Naive thymus-derived CD8-positive, alpha-beta T cell (primary cell): ENCODE measurements at places on chromosomes 1 and 21. TPM values are rescaled to one million over a fixed set of nuclear protein-coding genes. Genes with fewer than 3 reads are reported as not detected.

The HUNK gene
- total RNA-seq: 0.74 TPM

The FCRL5 gene
- 1.2 TPM for total RNA-seq

The NKAIN1 gene
- not detected for total RNA-seq

The ADAMTS4 gene
- 4.8 TPM for total RNA-seq

The CCDC27 gene
- total RNA-seq: not detected

DNA sequence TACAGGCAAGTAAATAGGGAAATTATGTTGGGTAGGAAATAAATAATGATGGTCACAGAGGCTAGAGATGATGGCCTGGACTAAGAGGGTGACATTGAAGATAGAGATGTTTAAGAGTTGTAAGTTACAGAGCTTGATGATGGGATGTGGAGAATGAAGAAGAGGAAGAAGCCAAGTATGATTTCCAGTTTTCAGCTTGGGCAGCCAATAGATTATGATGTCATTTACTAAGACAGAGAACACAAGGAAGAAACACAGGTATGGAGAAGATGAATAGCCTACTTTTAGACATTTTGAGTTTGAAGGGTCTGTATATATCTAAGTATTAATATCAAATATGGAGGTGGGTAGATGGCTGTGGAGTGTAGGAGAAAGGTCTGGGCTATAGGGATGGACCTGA, 56.0 kb upstream of the PRELP start:
- H3K4me1 ChIP-seq: no peaks in the 10 kb centered on the region
- no peaks in the 10 kb centered on the region for H3K36me3 ChIP-seq
- no peak for DNase-seq
- no peak overlapping the region for H3K27ac ChIP-seq
- H3K27me3 ChIP-seq: peaks cover 21% of the 10 kb centered on the region

The LYPD8 gene
- not detected for total RNA-seq

The TNFAIP8L2 gene
- total RNA-seq: 31.5 TPM

The PLPP3 gene
- not detected for total RNA-seq

GRCh38 chr1:26003756-26004155, 5.9 kb upstream of the PAFAH2 start:
- peaks cover 4% of the 10 kb centered on the region for H3K4me1 ChIP-seq
- H3K36me3 ChIP-seq: no peaks in the 10 kb centered on the region
- H3K27me3 ChIP-seq: no peaks in the 10 kb centered on the region
- no peak overlapping the region for H3K27ac ChIP-seq
- H3K4me3 ChIP-seq: no peak overlapping the region
- DNase-seq: no peak

DNA sequence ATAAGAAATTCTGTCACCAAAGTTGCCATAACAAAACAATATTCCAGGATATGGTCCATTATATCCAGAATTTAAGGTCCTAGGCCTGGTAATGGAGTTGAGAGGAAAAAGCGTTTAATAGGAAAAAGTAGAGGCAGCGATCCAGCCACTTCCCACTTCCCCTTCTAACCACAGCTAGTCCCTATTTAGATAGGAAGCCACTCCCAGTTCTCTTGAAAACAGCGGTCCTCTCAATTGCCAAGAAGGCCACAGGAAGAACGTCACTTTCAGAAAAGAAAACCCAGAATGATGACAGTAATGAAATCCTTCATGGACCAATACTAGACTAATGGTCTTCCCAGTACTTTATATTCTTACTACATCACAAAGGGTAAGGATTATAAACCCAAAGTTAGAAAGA, 38.6 kb downstream of the ABL2 start:
- no peaks in the 10 kb centered on the region for H3K27me3 ChIP-seq
- no peak overlapping the region for H3K27ac ChIP-seq
- no peak overlapping the region for H3K4me3 ChIP-seq
- peaks cover 6% of the 10 kb centered on the region for H3K36me3 ChIP-seq
- DNase-seq: no peak
- peaks cover 16% of the 10 kb centered on the region for H3K4me1 ChIP-seq

DNA sequence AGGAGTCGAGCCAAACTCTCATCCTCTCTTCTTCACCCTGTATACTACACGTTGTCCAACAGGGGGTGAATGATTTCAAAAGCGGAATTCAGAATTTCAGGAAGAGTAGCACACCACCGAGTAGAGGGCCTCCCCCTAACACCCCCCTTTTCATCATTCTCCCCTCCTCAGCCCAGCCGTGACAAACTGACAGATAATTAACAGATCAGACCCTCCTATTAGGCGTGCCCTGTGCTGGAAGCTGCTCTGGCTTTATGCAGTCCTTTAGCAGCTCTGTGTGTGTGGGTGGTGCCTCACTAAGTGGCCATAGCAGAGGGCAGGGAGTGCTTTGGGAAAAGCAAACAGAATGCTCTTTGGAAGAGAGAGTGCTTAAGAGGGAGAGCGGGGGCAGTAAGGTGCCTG, 44.3 kb downstream of the PEX14 start:
- peaks cover 60% of the 10 kb centered on the region for H3K4me1 ChIP-seq
- no peak overlapping the region for H3K4me3 ChIP-seq
- no peaks in the 10 kb centered on the region for H3K36me3 ChIP-seq
- H3K27me3 ChIP-seq: no peaks in the 10 kb centered on the region
- no peak for DNase-seq

GRCh38 chr1:230701895-230702768, 11.8 kb downstream of the AGT start:
- H3K4me1 ChIP-seq: no peaks in the 10 kb centered on the region
- H3K36me3 ChIP-seq: no peaks in the 10 kb centered on the region
- H3K4me3 ChIP-seq: no peak overlapping the region
- H3K27me3 ChIP-seq: peaks cover 1% of the 10 kb centered on the region
- H3K27ac ChIP-seq: no peak overlapping the region
- DNase-seq: no peak

The OR2T11 gene
- total RNA-seq: not detected

The IFNLR1 gene
- total RNA-seq: 4.6 TPM

- H3K27me3 ChIP-seq: peaks cover 6% of the 10 kb centered on the region
- H3K4me1 ChIP-seq: no peaks in the 10 kb centered on the region
- H3K36me3 ChIP-seq: no peaks in the 10 kb centered on the region
- no peak overlapping the region for H3K4me3 ChIP-seq
- H3K27ac ChIP-seq: no peak overlapping the region
- no peak for DNase-seq
Observed at GRCh38 chr1:4599951-4600481, 54.4 kb upstream of the AJAP1 start.

The PCAT6 gene
- total RNA-seq: 0.71 TPM
